ENCODE measurements at places on chromosomes 12 and 14.

GRCh38 chr12:14716848-14717444 is 20.5 kb upstream of the GUCY2C start:
- DNase-seq: peak; percentile 23

GRCh38 chr14:104016873-104017650 is 68.4 kb upstream of the ASPG start:
- DNase-seq: no peak

DNA sequence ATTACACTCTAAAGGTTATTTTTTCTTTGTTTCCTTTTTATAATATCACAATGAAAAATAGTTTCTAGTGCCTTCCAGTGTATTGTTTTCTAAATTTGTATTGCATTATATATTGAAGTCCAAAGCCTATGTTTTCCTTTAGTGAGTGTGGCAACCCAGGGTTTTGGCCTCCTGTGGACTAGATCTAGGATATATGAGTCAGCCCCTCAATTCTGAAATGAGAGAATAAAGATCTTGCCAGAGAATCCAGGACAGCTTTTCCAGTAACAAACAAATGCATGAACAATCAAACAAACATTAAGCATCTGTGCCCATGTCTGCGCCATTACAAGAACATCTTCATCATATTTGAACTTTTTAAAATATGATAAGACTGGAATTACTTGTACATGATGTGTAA is 70.7 kb upstream of the SSTR1 start:
- DNase-seq: no peak

- DNase-seq: no peak
Observed at GRCh38 chr14:80485764-80486163, 274.5 kb upstream of the DIO2 start.

GRCh38 chr12:108857158-108857407 is 300 bp downstream of the SSH1 start:
- no peak for DNase-seq

DNA sequence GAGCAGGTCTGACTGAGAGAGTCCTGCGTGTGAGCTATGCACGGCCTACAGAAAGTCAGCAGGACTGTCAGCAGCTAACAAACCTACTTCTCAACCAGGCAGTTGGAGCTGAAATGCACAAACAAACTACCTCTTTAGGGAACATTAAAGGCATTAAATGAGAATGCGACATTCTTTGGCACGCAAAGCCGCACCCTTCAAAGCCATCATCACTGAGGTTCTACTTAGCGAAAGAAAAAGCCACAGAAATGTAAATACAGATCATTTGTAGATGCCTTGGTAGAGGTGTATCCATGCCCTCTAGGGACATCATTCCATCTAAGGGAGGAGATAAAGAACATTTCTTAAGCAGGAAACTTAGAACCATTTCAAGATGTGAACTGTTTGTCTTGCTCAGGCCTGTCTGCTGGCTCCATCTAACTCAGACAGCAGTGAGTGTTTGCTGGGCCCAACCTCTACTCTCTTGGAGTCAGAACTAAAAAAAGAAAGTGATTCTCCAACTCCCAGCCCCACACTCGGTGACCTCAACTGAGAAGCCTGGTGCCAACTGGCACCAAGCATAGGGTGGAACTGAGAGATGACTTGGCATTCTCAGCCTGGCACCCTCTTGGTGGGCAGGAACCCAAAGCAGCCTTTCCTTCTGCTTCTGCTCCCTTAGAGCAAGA is 63.5 kb upstream of the MBIP start:
- DNase-seq: peak; percentile 89

DNA sequence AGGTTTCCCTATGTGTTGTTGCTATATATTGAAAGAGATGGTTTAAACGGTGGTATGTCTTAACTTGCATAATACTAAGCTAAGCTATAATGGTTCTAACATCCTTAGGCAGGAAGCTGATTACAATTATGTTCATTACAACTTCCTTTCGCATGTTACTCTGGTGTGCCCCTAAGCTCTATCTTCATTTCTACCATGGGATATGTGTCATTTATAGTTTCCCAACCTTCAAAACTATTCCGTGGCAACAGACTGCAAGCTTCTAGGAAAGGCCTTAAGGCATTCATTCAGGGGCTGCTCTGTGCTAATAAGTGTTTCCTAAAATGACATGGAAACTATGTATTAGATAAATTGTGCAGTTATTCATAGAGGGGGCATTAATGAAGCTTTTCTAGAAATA is 294.6 kb downstream of the GXYLT1 start:
- DNase-seq: no peak

- DNase-seq: peak; percentile 75
Observed at GRCh38 chr14:89198544-89199329, 218.3 kb downstream of the FOXN3 start.

DNA sequence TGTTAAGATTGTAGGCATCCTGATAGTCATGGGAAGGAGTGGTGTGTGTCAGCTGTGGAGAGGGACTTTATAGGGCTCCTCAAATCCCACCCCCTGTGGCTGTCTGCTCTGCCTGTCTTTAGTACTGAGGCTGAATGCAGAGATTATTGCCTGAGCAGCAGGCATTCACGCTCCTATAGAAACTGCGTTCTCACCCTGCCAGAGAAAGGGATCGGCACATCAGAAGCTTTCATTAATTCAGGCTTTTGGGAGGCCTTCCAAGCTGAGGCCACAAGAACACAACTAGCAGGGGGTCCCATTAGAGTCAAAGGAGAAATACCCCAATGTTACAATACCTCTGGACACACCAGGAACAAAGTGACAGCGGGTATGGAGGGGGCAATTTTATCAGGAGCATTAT is 12.6 kb downstream of the KCNK10 start:
- DNase-seq: no peak

- DNase-seq: no peak
Observed at GRCh38 chr12:64478661-64479060, 26.7 kb downstream of the TBK1 start.

- no peak for DNase-seq
Observed at GRCh38 chr14:66503532-66503931, 4.4 kb upstream of the GPHN start.

DNA sequence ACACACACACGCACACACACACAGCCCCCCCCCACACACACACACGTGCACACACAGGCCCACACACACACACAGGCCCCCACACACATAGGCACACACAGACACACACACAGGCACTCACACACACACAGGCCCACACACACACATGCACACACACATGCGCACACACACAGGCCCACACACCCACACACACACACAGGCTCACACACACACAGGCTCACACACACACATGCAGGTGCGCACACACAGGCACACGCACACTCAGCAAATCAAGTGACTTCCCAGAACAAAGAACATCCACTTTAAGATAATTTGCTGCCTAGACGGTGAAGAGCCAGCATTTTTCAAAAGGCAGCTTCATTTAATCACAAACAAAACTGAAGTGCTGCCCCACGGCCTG is 78.5 kb upstream of the FBRSL1 start:
- DNase-seq: no peak

DNA sequence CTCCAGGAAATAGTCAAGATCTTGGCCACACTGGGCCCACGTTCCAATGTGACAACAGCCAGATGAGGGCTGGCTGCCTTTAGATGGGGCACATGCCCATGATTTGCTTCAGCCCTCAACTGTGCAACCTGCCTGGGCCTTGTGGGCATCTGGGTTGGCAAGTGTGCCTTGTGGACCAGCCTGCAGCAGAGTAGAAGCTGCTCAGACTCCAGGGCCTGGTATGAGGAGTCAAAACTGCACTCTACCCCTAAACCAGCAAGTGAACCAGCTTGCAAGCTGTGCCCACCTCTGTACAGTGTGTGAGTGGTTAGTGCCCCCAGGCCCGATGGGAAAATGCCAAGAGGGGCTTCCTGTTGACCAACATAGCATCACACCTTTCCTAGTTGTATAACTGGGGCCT is 17.9 kb downstream of the PHETA1 start:
- DNase-seq: no peak

- peak; percentile 56 for DNase-seq
Observed at GRCh38 chr14:61051051-61051450, 70.0 kb downstream of the SLC38A6 start.

DNA sequence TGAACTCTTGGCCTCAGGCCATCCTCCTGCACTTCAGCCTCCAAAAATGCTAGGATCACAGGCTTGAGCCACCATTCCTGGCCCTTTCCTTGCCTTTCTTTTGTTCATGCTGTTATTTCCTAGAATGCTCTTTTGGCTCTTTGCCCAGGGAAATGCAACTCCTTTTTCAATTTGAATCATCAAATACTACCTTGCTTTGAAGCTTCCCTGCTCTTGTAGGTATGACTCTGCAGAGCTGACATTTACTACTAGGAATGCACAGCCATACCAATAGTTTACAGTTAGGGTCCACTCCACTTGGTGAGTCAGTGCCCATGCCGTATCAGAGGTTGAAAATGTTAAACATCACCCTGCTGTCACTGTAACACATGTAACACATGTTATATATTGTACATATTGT is 107.0 kb upstream of the CRY1 start:
- no peak for DNase-seq

GRCh38 chr12:56334490-56334793 is 642 bp upstream of the PAN2 start:
- DNase-seq: peak; percentile 9

- peak; percentile 76 for DNase-seq
Observed at GRCh38 chr14:52951681-52952554, 1.1 kb upstream of the FERMT2 start.

GRCh38 chr12:46101485-46101869 is 111.1 kb upstream of the SCAF11 start:
- DNase-seq: no peak

- DNase-seq: no peak
Observed at GRCh38 chr14:34619471-34619870, 10.5 kb downstream of the SNX6 start.

DNA sequence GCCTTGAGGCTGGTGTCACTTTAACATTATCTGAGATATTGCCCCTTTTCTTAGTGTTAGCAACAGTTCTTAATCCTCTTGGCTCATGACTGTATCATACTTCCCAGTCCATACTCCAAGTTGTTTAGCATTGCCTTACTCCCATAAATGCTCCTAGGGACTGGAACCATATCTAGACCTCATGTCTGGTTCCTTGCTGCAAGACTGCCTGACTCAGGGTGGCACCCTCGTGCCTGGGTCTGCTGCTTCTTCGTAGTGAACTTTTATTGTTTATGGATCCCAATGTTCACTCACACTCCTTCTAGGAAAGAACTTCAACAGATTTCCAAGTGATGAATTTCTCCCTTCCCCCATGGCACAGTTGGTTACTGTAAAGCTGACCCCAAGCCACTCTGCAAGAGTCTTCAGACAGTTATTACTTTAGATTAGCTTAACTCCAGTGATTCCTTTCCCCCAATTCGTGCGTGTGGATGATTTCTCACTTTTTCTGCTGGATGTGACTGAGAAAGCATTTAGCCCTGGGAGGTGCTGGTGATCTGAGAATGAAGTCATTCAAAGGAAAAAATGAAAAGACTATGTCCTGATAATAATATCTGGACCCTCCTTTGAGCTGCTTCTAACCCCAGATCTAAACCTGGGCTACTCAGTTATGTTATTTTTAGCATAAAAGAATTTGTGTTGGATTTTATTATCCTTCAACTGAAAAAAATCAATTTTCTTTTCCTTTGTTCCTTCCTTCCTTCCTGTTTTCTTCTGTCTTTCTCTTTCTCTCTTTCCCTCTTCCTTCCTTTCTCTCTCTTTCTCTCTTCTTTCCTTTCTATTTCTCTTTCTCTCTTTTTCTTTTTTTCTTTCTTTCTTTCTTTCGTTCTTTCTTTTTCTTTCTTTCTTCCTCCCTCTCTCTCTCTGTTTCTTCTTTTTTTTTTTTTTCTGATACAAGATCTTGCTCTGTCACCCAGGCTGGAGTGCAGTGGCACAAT is 47.5 kb upstream of the PPP1R12A start:
- DNase-seq: no peak

GRCh38 chr12:12521044-12521485 is 41.6 kb downstream of the DUSP16 start:
- no peak for DNase-seq

- no peak for DNase-seq
Observed at GRCh38 chr12:130787445-130788410, 51.3 kb downstream of the STX2 start.

- DNase-seq: peak; percentile 61
Observed at GRCh38 chr12:5072311-5072710, 28.6 kb downstream of the KCNA5 start.

DNA sequence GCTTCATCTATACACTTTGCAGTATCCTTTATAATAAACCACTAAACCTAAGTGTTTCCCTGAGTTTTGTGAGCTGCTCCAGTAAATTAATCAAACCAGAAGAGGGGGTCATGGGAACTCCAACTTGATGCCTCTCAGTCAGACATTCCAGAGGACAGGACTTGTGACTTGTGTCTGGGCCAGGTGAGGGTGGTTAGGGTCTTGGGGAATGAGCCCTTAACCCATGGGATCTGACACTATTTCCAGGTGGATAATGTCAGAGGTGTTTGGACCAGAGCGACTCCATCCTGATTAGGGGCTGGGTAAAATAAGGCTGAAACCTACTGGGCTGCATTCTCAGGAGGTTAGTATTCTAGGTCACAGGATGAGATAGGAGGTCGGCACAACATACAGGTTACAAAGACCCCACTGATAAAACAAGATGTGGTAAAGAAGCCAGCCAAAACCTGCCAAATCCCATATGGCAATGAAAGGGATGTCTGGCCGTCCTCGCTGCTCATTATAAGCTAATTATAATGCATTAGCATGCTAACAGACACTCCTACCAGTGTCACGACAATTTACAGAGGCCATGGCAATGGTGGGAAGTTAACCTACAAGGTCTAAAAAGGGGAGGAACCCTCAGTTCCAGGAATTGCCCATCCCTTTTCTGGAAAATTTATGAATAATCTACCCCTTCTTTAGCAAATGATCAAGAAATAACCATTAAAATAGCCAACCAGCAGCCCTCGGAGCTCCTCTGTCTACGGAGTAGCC is 58.7 kb downstream of the BCAT1 start:
- DNase-seq: no peak
